ENCODE measurements at places on chromosomes 16 and 17.

DNA sequence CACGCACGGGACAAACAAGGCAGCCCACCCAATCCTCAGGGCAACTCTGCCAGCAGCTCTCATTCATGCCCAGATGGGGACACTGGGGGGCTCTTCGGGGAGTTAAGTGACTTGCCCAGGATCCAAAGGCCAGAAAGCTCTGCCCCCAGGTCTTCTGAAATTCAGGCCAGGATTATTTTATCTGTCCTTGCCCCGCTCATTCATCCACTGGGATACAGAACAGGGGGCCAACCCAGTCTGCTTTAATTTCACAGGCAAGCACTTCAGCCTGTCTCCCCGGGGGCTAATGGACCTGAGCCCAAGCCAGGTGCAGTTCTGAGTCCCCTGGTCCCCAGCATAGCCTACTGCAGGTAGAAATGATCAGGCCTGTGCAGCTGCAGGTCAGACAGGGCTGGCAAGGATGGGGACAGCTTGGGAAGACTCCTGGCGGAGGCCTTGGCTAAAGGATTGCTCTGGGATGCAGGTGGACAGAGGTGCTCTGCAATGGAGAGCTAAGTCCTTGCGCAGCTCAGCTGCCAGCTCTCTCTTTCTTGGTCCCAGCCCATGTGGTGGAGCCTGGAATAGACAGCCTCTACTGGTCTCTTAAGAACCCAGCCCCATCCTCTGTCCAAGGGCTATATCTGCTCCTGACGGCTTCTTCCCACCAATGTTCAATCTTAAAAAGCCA, 766 bp upstream of the B3GNT9 start:
- no peak for DNase-seq

GRCh38 chr16:62751218-62751617, 715.0 kb upstream of the CDH8 start:
- DNase-seq: no peak

GRCh38 chr16:84507011-84507982, 2.8 kb upstream of the MEAK7 start:
- no peak for DNase-seq

DNA sequence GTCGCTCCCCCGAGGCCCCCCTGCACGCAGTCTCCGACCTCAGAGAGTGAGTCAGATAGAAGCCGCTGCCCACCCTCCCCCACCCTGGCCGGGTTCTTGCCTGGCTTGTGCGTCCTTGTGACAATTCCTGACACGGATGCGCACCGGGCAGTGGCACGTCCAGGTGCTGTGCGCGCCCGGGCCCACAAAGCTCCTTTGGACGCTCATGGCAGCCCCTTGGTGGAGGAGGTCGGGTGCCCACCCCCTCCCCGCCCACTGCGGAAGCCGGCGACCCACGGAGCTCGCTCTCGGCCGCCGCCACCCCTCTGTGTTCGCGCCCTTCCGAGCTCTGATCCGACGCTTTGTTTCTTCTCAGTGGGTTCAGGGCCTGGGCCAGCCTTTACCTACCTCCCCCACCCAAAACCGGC, 662 bp upstream of the TUBB3 start:
- DNase-seq: no peak

- no peak for DNase-seq
Observed at GRCh38 chr17:3683054-3683511, 12.9 kb downstream of the P2RX5 start.

- DNase-seq: no peak
Observed at GRCh38 chr17:46020023-46020761, 21.1 kb downstream of the STH start.

DNA sequence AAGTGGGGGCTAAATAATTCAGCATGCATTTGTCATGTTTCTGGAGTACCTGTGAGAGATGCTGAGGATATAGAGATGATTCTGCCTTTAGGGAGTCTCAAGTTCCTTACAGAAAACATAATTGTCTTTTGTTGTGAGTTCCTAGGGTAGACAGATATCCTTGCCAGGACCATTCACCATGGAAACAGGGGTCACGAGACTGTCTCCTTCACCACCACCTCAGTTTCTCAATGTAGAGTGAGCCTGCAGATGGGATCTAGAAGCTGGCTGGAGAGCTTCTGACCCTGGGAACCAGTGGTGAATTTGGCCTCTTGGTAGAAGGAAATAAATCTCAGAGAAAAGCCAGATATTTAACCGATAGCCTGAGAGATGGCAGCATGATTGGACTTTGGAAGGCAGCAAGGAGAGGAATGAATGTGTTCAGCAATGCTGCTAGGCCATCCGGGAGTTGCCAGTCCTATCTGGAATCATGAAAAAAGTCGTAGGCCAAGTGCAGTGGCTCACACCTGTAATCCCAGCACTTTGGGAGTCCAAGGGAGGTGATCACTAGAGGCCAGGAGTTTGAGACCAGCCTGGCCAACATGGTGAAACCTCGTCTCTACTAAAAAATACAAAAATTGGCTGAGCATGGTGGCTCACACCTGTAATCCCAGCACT, 7.4 kb upstream of the HDAC5 start:
- no peak for DNase-seq

DNA sequence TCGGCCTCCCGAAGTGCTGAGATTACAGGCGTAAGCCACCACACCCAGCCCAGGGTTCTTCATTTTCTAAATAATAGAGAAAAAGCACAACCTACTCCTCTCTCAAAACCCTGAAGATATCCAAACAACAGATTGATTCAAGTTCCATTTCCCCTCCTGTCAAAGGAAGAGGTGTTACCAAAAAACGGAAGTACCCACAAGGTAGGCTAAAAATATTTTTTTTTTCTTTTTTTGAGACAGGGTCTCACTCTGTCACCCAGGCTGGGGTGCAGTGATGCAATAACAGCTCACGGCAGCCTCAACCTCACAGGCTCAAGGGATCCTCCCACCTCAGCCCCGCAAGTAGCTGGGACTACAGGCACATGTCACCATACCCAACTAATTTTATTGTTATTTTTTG, 18.9 kb downstream of the UTP6 start:
- no peak for DNase-seq

- DNase-seq: no peak
Observed at GRCh38 chr17:7204336-7204735, 15.3 kb downstream of the DLG4 start.

DNA sequence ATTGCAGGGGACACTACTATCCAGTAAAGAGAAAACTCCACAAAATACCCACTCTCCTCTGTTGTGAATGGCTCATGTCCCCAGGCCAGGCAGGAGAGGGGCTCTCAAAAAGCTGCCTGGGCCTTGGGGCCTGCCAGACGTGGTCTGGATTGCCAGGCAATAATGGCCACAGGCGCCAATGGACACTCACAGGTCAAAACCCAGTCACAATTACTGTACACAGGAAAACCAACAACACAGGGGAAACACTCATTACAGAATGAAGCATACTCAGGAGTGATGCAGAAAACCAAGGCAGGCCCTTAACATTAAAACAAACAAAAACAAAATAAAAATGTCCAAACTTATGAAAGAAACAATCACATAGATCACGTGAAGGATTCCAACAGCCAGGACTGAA, 35.1 kb upstream of the SREBF1 start:
- DNase-seq: no peak

- DNase-seq: peak; percentile 8
Observed at GRCh38 chr17:47978324-47978723, 7.4 kb downstream of the CDK5RAP3 start.

DNA sequence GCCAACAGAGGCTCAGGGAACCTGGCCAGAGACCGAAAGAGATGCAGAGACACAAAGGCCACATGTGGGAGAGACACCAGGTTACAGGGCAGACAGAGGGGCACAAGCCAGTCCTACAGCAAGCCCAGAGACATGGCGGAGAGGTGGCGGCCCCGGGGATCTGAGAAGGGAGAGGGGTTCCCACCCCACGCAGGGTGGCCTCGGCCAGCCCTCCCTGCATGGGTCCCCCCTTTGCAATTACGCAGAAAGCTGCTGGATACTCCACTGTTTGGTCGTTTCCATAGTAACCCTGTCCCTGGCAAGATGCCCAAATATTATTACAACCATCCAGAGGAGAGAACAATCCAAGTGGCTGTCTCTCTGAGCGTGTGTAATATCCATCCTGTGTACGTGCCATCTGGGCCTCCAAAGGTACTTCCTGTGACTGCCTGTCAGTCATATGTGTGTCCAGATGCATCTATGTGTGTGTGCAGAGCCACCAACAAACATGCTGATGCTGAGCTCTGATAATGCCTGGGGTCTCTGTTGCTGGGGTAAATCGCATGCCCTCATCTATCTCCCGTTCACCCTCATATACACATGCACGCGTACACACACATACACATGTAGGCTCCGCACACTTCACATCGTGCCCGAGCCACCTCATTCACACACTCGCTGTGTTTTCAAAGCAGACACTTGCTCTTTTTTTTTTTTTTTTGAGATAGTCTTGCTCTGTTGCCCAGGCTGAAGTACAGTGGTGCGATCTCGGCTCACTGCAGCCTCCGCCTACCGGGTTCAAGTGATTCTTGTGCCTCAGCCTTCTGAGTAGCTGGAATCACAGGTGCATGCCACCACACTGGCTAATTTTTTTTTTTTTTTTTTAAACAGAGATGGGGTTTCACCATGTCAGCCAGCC, 5.5 kb downstream of the PCGF2 start:
- DNase-seq: no peak

- peak; percentile 38 for DNase-seq
Observed at GRCh38 chr17:13030459-13031300, 12.9 kb upstream of the ELAC2 start.
